Amniotic stem cell (primary cell): ENCODE measurements at places on chromosomes 1 and 21.

- DNase-seq: no peak
Measured at GRCh38 chr1:63773496-63773814, 362 bp upstream of the ROR1 start.

GRCh38 chr1:77412820-77413530 is 131.2 kb downstream of the AK5 start:
- DNase-seq: no peak

DNA sequence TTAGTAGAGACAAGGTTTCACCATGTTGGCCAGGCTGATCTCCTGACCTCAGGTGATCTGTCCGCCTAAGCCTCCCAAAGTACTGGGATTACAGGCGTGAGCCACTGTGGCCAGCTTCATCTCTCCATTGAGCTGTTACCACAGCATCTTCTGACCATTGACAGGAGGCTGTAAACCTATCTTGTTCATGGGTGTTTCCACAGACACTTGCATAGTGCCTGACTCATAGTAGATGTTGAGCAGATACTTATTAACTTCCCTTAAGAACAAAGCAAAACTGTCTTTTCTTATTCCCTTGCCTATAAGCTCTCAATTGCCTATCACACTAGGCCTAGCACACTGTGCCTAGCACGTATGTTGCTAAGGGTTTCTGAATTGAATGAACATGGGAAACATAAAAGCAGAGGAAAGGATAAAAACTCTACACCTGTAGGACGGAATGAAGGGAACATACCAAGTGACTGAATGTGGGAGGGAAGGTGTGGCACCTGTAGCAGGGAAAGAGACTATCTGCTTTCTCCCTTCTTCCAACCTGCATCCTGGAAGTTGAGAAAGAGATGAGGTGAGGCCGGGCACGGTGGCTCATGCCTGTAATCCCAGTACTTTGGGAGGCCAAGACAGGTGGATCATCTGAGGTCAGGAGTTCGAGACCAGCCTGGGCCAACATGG is 1.2 kb upstream of the C1orf54 start:
- DNase-seq: no peak

DNA sequence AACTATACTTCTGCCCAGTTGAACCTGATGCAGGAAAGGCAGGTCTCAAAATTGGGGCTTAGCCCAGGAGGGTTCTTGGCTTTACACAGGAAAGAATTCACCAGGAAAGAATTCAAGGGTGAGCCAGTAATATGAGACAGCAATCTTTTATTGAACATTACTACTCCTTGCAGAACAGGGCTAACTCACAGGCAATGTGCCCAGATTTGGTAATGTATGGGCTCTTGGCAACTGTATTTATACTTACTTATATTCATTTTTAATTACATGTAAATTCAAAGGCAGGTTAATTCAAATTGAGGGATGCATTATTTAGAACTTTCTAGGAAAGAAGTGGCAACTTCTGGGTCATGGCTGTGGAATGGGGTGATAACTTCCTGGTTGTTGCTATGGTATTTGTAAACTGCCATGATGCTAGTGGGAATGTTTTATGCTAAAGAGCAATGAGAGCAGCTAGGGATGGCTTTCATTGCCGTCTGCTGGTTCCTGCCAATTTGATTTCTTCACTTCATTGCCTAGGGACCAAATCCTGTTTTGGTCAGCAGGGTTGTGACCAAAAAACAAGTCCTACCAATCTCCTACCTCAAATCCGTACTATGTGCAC is 107.5 kb downstream of the CHRM3 start:
- no peak for DNase-seq

GRCh38 chr1:17420391-17420918 is 19.0 kb downstream of the RCC2 start:
- DNase-seq: no peak

DNA sequence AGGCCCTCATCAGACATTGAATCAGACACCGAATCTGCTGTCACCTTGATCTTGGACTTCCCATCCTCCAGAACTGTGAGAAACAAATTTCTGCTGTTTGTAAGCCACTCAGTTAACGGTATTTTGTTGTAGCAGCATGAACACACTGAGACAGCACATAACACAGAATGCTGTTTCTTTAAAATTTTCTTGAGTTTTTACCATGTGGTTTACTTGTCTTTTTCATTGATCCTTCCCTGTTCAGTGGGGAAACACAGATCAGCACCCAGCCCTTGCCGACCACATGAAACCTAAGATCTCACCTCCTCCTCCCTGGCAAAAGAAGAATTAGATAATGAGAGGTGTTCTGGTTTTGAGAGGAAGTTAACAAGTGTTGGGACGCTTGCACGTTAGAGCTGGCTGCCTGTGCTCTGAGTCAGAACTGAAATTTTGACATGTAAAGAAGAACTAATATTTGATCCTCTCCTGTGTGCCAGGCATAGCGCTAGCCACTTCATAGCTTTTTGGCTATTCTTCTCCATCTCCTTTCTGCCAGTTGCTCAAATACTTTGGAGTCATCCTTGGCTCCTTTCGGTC is 179.6 kb downstream of the DHRS3 start:
- no peak for DNase-seq
